ENCODE measurements at places on chromosomes 2 and 18. TPM values are rescaled to one million over a fixed set of nuclear protein-coding genes. Genes with fewer than 3 reads are reported as not detected.

DNA sequence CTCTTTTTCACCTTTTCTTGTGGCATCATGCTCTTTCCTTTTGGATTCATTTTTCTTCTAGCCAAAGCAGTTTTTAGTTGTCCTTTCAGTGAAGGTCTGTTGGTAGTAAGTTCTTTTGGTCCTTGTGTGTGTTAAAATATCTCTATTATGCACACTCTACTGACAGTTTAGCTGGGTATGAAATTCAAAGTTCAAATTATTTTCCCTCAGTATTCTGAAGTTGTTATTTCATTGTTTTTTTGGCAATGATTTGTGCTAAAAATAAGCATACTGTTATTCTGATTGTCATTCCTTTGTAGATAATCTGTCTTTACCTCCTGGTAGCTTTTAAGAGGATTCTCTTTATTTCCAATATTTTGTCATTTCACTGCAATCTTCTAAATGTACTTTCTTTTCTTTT lies 53.1 kb upstream of the COX7A2L start:
- no peaks in the 10 kb centered on the region for H3K27me3 ChIP-seq
- no peaks in the 10 kb centered on the region for H3K4me1 ChIP-seq
- no peak overlapping the region for H3K4me3 ChIP-seq
- H3K27ac ChIP-seq: no peak overlapping the region
- no peak for DNase-seq

DNA sequence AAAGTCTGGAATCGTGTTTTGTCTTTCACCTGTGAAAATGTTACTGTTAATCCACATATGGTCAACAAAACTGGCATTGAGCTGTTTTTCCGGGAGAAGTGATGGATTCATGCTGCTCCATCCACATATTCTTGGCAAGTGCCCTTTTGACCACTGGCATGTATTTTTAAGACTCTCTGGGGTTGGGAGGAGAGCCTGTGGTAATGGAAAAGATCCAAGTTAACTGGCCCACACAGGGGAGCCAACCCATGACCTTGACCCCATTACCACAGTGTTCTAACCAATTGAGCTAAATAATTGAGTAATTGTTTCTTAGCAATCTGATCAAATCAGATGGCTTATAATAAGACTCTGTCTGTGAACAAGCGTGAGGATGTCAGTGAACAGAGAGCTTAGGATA lies 296.2 kb upstream of the NRP2 start:
- no peak overlapping the region for H3K4me3 ChIP-seq
- no peak overlapping the region for H3K27ac ChIP-seq
- DNase-seq: no peak

- no peaks in the 10 kb centered on the region for H3K27me3 ChIP-seq
- H3K36me3 ChIP-seq: no peaks in the 10 kb centered on the region
- no peak overlapping the region for H3K27ac ChIP-seq
- H3K4me3 ChIP-seq: no peak overlapping the region
- no peak for DNase-seq
Observed at GRCh38 chr2:111100087-111100764, 20.5 kb upstream of the BCL2L11 start.

GRCh38 chr2:234753701-234754100 lies 198.1 kb upstream of the SH3BP4 start:
- no peaks in the 10 kb centered on the region for H3K4me1 ChIP-seq
- no peak overlapping the region for H3K27ac ChIP-seq
- H3K27me3 ChIP-seq: no peaks in the 10 kb centered on the region
- no peaks in the 10 kb centered on the region for H3K36me3 ChIP-seq
- no peak overlapping the region for H3K4me3 ChIP-seq

- H3K27ac ChIP-seq: peak overlapping the region; percentile 19
- peaks cover 15% of the 10 kb centered on the region for H3K4me1 ChIP-seq
- H3K4me3 ChIP-seq: no peak overlapping the region
- H3K36me3 ChIP-seq: no peaks in the 10 kb centered on the region
Observed at GRCh38 chr2:173982918-173983317, 17.7 kb upstream of the SP3 start.

GRCh38 chr18:77666613-77667012 lies 417.0 kb downstream of the GALR1 start:
- H3K27ac ChIP-seq: no peak overlapping the region
- H3K4me3 ChIP-seq: no peak overlapping the region
- no peaks in the 10 kb centered on the region for H3K27me3 ChIP-seq
- no peaks in the 10 kb centered on the region for H3K36me3 ChIP-seq

DNA sequence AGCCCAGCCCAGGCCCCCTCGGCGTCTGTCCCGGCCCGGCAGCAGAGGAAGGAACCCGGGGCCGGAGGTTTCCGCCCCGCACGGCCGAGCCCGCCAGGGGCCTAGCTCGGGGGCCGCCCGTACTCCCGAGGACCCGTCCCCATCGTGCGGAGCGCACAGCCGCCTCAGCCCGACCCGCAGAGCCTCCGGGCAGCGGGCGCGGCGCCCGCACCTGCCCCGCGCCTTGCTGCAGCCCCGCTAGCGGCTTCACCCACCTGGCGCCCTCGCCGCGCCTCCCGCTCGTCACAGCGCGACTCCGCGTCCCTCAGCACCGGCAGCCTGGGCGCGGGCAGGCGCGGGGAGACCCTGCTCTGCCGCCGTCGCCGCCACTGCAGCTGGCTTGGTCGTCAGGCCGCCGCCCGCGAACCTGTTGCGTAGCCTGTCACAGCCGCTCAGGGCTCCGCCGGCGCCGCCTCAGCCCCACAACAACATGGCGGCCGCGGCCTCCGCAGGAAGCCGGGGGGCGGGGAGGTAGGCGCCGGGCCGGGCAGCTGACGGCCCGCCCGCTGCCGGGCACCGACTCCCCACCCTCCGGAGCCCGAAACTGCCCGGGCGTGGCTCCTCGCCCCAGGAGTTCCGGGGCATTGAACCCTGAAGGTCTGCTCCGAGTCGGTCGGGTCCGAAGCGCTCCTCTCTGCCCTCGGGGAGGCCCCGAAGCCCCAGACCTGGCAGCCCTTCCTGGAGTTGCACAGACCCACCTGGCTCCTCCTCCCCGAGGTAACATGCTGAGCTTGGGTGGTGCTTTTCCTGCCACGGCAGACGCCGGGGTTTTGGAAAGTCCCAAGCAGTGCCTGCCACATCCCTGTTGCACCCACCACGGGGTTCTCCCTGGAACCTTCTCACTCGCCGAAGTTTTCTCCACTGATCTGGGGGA lies at the start of gene ITSN2:
Gene ITSN2, minus strand, starts transcription at position 487 of the 913 bp plus-strand sequence. CDS start 32,454 bp downstream, outside the sequence.
- H3K4me1 ChIP-seq: no peaks in the 10 kb centered on the region
- no peaks in the 10 kb centered on the region for H3K27me3 ChIP-seq
- peak within 1 kb of the TSS; percentile 91 for H3K4me3 ChIP-seq
- peak within 1 kb of the TSS; percentile 91 for H3K27ac ChIP-seq
- H3K36me3 ChIP-seq: no peaks in the 10 kb centered on the region

- no peak overlapping the region for H3K27ac ChIP-seq
- no peaks in the 10 kb centered on the region for H3K27me3 ChIP-seq
- H3K4me1 ChIP-seq: no peaks in the 10 kb centered on the region
- H3K36me3 ChIP-seq: no peaks in the 10 kb centered on the region
- no peak for DNase-seq
Observed at GRCh38 chr18:59663096-59663495, 34.1 kb downstream of the CCBE1 start.

GRCh38 chr2:138727956-138728355 lies 52.2 kb downstream of the NXPH2 start:
- H3K4me1 ChIP-seq: no peaks in the 10 kb centered on the region
- no peak overlapping the region for H3K4me3 ChIP-seq
- H3K27ac ChIP-seq: no peak overlapping the region
- H3K27me3 ChIP-seq: no peaks in the 10 kb centered on the region

DNA sequence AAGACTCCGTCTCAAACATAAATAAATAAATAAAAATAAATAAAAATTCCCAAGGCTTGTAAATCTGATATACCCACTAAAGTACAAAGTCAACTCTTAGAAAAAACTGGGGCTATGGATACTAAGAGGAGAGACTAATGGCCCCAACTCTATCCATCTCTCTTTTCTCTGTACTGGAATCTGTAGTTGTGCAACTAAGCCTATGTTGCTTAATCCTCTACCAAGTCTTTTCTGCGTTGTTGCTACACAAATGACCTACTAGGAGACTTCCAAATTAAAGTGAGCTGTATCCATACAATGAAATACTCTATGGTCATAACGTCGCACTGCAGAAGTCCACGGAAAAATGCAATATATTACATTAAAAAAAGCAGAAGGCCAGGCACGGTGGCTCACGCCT lies 8.1 kb downstream of the MRPS5 start:
- H3K36me3 ChIP-seq: no peaks in the 10 kb centered on the region
- DNase-seq: no peak
- no peak overlapping the region for H3K4me3 ChIP-seq
- no peaks in the 10 kb centered on the region for H3K27me3 ChIP-seq
- H3K27ac ChIP-seq: no peak overlapping the region

GRCh38 chr2:201887773-201888425 lies 81.6 kb downstream of the CDK15 start:
- no peak for DNase-seq
- peaks cover 4% of the 10 kb centered on the region for H3K27me3 ChIP-seq
- no peak overlapping the region for H3K27ac ChIP-seq
- H3K4me3 ChIP-seq: peak overlapping the region; percentile 8
- no peaks in the 10 kb centered on the region for H3K4me1 ChIP-seq
- no peaks in the 10 kb centered on the region for H3K36me3 ChIP-seq

GRCh38 chr2:177625744-177626650 lies 233.4 kb downstream of the AGPS start:
- no peak overlapping the region for H3K27ac ChIP-seq
- no peaks in the 10 kb centered on the region for H3K27me3 ChIP-seq
- DNase-seq: no peak

DNA sequence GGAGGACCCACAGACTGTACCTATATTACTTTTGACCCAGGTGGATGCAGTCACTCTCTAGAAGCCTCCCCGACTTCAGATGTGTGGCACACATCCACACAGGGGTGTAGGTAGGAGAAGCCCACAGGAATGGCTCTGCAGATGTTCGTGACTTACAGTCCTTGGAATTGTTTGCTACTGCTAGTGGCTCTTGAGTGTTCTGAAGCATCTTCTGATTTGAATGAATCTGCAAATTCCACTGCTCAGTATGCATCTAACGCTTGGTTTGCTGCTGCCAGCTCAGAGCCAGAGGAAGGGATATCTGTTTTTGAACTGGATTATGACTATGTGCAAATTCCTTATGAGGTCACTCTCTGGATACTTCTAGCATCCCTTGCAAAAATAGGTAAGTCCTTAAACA lies 605 bp downstream of the SLC9A4 start:
- no peaks in the 10 kb centered on the region for H3K4me1 ChIP-seq
- DNase-seq: no peak
- H3K4me3 ChIP-seq: no peak overlapping the region
- no peak overlapping the region for H3K27ac ChIP-seq
- no peaks in the 10 kb centered on the region for H3K36me3 ChIP-seq
- H3K27me3 ChIP-seq: no peaks in the 10 kb centered on the region

- no peak overlapping the region for H3K27ac ChIP-seq
- H3K4me1 ChIP-seq: no peaks in the 10 kb centered on the region
- no peaks in the 10 kb centered on the region for H3K36me3 ChIP-seq
- no peak for DNase-seq
- no peaks in the 10 kb centered on the region for H3K27me3 ChIP-seq
Observed at GRCh38 chr2:105294844-105295481, 34.6 kb downstream of the TGFBRAP1 start.

- H3K4me1 ChIP-seq: no peaks in the 10 kb centered on the region
- no peaks in the 10 kb centered on the region for H3K36me3 ChIP-seq
- H3K4me3 ChIP-seq: no peak overlapping the region
- no peak overlapping the region for H3K27ac ChIP-seq
Observed at GRCh38 chr18:71998547-71999097, 545.5 kb downstream of the CBLN2 start.

DNA sequence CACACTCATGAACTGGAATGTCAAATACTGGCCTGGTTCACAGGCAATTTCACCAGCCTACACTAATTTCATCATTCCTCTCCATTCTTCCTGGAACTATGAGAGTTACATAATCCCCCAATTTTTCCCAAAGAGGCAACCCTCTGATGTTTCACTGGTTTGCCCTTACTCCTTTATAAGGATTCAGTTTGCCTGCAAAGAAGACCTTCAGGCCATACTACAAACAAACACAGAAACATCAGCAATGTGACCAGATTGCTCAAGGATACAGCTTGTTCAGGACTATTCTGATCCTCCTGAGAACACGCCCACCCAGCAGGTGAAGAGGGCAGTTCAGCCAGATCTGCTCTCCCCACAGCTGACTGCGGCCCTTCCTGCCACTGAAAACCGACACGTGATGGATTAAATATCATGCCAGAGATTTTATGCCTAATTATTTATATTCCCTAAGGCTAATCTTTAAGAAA lies 215.5 kb downstream of the ETAA1 start:
- H3K4me3 ChIP-seq: no peak overlapping the region
- H3K4me1 ChIP-seq: no peaks in the 10 kb centered on the region
- no peaks in the 10 kb centered on the region for H3K36me3 ChIP-seq

- peaks cover 25% of the 10 kb centered on the region for H3K4me1 ChIP-seq
- H3K27ac ChIP-seq: peak overlapping the region; percentile 100
- H3K4me3 ChIP-seq: peak overlapping the region; percentile 92
- DNase-seq: no peak
- H3K36me3 ChIP-seq: no peaks in the 10 kb centered on the region
Observed at GRCh38 chr2:96539215-96539920, 2.8 kb downstream of the ARID5A start.

DNA sequence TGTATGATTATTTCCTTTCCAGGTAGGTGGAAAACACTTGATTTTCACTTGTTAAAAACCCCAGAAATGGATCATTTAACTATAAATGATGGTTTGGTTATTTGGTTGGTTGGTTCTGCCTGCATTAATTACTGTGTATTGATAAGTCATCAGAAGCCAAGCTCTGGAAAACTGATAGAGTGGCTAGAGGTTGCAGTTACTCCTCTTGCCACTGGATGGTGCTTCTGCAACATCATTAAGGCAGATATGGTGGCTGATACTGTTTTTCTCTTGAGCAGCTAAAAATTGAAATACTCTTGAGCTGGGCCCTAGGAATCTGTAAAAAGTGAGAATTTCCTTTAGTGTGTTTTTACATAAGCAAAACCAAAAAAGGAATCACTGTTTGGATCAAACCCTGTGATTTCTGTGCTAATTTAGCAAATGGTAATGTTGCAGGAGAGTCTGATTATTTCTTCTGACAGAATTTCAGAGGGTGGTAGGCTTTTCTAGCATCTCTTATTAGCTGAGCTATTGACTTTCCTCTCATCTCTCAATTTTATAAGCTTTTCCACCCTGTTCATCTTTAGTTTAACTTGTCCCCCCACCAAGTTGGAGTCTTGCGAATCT lies 54.3 kb downstream of the RAB10 start:
- H3K36me3 ChIP-seq: no peaks in the 10 kb centered on the region
- no peaks in the 10 kb centered on the region for H3K4me1 ChIP-seq
- H3K4me3 ChIP-seq: no peak overlapping the region
- no peaks in the 10 kb centered on the region for H3K27me3 ChIP-seq
- no peak overlapping the region for H3K27ac ChIP-seq

- no peak overlapping the region for H3K27ac ChIP-seq
- no peaks in the 10 kb centered on the region for H3K27me3 ChIP-seq
- no peak overlapping the region for H3K4me3 ChIP-seq
- H3K4me1 ChIP-seq: no peaks in the 10 kb centered on the region
Observed at GRCh38 chr2:103788389-103788788, 1026.6 kb downstream of the TMEM182 start.

Gene LHCGR
- not detected for total RNA-seq

Gene LOXHD1
- total RNA-seq: not detected

Gene TIA1
- 86.8 TPM for total RNA-seq

Gene KLHL41
- 3.5 TPM for total RNA-seq

Gene GAD1
- total RNA-seq: not detected

Gene CD8B2
- total RNA-seq: 0.07 TPM

Gene EFEMP1
- 296 TPM for total RNA-seq

All from uterus (tissue), 4 donors.